ENCODE measurements at places on chromosomes 4 and X.

- no peak for DNase-seq
These were observed 300.3 kb upstream of the IRS4 start for GRCh38 chrX:109036624-109037023.

GRCh38 chr4:153909672-153910071 is 120.8 kb upstream of the SFRP2 start:
- DNase-seq, result no peak

DNA sequence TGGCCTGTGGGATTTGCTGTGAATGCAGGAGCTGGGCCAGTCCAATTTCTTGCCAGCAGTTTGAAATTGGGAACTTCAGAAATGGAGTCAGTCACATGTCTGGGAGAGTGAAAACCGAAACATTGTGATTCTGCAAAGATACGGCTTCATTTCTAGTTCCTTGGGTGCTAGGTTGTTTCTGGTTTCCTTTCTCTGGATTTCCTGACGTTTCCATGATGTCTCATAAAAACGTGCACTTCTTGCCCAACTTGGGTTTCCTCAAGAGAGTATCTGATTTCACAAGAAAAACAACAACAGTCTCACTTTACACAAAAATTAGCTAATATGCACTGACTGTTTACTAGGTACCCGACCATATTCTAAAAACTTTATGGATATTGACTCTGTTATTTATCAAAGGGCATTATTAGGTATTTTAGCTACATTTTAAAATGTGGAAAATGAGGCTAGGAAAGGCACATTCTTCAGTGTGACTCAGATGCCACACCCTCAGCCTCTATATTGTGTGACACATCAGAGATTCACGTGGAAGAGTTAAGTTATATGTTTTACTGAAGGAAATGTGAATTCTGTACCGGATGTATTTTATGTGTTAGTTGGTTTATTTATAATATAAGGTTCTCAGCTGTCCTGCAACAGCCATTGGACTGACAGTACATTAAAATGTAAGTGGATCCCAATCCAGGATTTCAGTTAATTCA is 225.0 kb upstream of the PUDP start:
- DNase-seq, result no peak

DNA sequence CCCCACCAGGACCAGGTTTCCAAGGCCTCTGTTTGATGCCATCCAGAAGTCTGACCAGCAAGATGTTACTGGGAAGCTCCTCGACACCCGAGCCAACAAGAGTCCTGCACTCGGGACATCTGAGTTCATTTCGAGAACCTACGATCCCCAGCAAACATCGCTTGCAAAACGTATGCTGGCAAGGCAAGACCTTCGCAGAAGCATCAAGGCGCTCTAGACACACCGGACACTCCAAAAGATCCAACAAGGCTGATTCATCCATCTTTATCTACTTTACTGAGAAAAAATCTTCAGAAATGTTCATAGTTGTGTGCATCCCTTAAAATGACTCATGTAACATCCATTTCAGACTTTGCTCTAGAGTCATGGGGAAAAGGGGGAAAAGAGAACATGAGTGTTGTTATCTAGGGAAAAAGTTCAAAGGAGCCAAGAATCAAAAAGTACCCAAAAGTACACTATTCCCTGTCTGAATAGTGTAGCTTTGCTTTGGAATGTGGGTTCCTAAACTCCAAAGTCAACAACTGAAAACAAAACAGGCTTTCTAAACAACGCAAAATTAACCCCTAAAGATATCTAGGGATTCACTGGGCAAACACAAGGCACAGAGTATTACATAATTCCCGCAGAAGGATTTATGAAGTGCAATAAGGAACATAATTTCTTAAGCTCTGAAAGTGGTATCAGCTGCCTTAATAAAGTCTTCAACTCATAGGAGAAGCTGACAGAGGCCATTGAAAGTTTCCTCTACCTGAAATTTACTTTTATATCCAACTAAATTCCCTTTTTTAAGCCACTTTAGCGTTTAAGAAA is 1.6 kb downstream of the SH3RF1 start:
- DNase-seq, result no peak

- DNase-seq, result no peak
These were observed 76.2 kb downstream of the PTPN13 start for GRCh38 chr4:86670298-86670697.

- no peak for DNase-seq
These were observed 25.1 kb upstream of the CLDN34 start for GRCh38 chrX:9942086-9942485.

- DNase-seq, result no peak
These were observed 393 bp downstream of the SH3KBP1 start for GRCh38 chrX:19886883-19887531.

DNA sequence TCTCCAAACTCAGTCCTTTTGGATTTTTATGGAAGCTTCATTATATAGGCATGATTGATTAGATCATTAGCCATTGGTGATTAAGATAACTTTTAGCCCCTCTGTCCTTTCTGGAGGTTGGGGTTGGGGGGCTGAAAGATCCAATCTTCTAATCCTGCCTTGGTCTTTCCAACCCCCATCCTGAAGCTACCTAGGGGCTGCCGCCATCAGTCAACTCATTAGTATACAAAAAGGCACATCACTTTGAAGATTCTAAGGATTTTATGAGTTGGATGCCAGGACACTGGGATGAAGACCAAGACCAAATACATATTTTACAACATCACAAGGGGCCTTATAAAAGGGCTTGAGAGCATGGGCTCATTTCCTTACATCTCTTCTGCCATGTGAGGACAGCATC is 47.5 kb downstream of the CYTL1 start:
- no peak for DNase-seq

- DNase-seq, result no peak
These were observed 1313.7 kb upstream of the PABPC4L start for GRCh38 chr4:135515295-135515694.

GRCh38 chr4:164011791-164012190 is 517.3 kb downstream of the TMA16 start:
- no peak for DNase-seq

DNA sequence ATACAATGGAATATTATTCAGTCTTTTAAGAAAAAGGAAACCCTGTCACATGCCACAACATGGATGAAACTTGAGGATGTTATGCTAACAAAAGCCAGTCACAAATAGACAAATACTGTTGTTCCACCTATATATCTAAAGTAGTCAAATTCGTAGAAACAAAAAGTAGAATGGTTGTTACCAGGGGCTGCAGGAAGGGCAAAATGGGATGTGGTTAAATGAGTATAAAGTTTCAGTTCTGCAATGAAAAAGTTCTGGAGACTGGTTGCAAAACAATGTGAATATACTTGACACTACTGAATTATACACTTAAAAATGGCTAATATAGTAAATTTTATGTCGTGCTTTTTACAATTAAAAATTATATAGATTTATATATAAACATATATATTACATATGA is 12.2 kb downstream of the SPOCK3 start:
- DNase-seq, result peak; percentile 56

DNA sequence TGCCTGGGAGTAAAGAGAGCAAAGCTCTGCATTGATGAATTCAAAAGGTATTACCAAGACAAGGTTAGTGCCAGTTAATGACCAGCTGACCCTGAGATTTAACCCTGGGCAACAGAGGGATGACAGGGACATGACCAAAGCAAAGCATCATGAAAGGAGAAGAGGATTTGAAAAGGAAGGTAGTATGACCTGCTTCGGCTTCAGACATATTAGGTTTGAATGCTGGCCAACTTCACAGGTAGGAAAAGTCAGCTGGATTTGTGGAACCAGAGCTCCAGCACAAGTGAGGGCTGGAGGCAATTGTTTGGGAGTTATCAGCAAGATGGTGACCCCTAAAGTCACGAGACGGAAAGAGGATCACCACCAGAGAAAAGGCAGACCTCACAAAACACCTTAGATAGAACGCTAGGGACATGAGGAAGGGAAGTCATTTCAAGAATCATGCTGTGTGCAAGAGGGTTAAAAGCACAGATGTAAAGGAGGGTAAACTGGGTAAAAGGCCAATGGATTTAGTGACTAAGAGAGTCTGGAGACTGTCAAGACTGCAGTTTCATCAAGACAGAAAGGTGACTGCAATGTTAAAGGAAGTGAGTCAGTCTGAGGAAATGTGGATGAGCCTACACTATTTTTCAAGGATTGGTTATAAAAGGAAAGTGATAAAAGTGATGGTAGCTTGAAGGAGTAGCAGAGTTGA is 45.6 kb downstream of the SH3RF1 start:
- no peak for DNase-seq

DNA sequence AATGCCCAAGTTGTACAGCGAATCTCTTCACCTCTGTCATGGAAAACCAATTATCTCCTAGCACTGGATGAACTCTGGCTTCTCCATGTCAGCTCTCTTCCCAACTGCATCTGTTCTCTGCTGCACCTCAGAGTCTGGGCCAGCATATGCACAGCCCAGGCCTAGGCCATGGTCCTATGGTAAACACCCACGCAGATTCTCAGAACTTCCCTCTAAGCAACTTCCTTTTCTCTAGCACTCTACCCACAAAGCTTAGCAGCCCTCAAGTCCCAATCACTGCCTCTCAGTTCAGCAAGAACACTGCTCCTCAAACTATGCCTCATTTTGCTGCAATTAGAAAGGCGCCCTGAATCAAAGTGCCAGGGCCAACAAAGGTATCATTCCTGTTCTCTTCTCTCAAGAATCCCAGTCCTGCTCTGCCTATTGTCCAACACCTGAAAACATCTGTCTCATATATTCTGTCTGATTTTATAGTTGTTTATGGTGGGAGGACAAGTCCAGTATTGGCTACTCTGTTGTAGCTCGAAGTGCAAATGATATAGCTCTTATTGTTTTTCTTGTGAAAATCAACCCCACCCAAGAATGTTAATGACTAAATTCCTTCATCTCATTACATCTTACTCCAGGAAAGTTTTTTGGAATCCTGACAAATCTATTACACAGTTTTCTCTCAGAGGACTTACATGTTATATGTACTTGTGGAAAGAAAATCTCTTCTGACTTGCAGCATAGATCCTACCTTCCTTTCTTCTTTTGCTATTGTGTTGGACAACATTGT is 85.4 kb downstream of the DCHS2 start:
- DNase-seq, result peak; percentile 53

DNA sequence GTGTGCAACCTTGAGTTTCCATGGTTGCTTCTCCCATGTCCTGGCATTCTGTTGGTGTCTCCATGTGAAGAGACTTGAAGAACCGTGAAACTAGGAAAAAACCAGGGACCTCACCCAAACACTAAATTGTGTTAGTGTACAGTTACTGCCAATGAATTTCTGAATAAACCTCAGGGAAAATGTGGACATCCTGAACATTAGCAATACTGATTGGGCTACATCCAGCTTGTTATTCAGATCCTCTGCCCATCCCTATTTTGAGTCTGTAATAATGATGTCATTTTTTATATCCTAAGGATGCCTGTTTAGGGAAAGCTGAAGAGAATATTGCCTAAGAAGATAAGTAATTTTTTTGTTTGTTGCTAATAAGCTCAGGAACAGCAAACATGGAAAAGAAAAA is 262.7 kb downstream of the TMA16 start:
- no peak for DNase-seq

DNA sequence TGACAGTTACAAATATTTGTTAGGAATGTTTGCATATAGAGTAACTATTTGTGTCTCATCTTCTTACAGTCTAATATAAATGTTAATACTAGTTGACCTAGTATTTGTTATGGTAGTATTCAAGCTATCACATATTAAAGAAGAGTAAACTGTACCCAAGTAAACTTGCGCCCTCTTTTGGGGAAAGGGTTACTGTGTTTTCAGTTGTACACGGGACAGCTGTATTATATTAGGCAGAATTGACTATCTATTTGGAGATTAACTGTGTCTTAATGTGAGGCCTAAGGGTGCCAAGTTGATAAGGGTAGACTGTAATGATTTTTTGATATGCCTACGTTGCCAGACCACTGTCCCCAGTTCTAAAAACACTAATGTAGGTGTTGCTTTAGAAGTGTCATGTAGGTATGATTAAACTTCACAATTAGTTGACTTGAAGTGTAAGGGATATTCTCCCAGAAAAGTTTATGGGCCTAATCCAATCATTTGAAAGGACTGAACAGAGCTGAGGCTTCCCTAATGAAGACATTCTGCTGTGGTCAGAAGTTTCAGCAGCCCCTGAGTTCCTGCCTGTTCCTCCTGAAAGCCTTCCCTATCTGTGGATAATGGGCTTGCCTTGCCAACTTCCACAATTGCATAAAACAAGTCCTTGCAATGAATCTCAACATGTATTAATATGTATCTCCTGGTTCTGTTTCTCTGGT is 172.8 kb upstream of the CXCL13 start:
- DNase-seq, result no peak
